Activated effector memory CD4-positive, alpha-beta T cell treated with Interleukin-2 at 50 U/mL for 16 hours (primary cell): ENCODE measurements at places on chromosomes 7 and 10.

- no peak for DNase-seq
These were observed 158.8 kb downstream of the TWIST1 start for GRCh38 chr7:18958627-18959026.

DNA sequence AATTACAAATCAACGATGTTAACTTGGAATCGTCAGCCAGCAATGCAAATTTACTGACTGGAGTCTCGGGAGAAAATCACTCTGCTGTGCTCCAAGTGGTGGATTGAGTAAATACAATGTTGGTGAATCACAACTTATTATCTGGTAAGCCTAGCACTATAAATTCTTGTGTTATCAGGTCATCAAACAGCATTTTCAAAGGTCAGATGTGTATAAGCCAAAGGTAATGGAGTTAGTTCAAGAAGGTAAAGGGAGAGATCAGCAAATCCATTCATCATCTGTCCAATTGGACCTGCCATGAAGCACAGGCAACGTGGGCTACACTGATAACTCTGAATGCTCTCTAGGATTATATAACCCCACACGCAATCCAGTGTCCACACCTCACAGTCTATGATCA is 13.9 kb downstream of the CUBN start:
- DNase-seq, result no peak

GRCh38 chr10:124238367-124238766 is 145.0 kb upstream of the CHST15 start:
- no peak for DNase-seq

- no peak for DNase-seq
These were observed 4.6 kb upstream of the NOBOX start for GRCh38 chr7:144408121-144408520.

DNA sequence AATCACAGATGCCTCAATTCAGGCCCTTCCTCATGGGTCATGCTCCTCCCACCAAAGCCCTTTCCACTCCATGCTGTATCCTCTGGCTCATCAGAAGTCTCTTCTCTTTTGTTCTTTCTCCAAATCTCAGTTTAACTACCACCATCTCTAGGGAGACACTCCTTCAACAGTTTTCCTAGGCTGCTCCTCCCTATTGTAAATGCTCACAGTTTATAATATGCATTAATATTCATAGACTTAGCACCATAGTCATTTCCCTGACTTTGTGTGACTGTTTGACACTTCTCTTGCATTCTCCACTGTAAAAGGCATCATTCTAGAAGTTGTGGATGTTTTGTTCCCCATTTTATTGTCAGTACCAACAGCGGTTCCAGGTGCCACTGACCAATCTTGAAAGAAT is 226.5 kb upstream of the PRSS1 start:
- DNase-seq, result no peak

- no peak for DNase-seq
These were observed 59.1 kb downstream of the CNTNAP2 start for GRCh38 chr7:146175716-146176115.

- no peak for DNase-seq
These were observed 411.9 kb upstream of the KLF6 start for GRCh38 chr10:4196771-4197390.

DNA sequence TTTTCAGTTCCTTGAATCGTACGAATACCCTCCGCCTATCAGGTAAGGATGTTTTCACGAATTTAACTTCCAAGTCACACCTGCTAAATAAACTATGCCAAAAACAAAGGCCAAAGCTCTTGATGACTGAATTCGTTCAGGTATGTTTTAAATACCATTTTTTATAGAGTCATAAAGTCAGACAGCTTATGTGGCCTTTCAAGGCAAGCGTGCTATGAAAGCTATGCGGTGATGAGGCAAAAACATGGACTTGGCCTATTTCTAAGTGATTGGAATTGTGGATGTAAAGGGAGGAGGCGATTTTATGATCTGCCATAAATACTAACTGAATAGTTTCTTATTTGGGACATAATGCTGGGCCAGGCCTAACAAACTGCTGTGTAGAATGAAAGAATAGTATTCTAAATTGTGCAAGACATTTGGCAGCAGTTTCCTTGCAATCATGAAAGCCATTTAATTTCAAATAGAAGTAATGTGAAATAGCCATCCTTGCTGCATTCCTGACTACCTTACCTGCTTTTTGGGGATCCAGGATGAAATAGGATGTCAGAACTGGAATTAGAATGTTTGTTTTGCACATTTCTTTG is 14.0 kb downstream of the SLC39A12 start:
- no peak for DNase-seq

- DNase-seq, result no peak
These were observed 320.9 kb upstream of the AUTS2 start for GRCh38 chr7:69277366-69277765.

- no peak for DNase-seq
These were observed 15.9 kb downstream of the FAM53B start for GRCh38 chr10:124728071-124728829.

- peak; percentile 75 for DNase-seq
These were observed 42.8 kb downstream of the FOXL3 start for GRCh38 chr7:332646-333392.

GRCh38 chr7:158345731-158346130 is 241.9 kb downstream of the PTPRN2 start:
- DNase-seq, result no peak

DNA sequence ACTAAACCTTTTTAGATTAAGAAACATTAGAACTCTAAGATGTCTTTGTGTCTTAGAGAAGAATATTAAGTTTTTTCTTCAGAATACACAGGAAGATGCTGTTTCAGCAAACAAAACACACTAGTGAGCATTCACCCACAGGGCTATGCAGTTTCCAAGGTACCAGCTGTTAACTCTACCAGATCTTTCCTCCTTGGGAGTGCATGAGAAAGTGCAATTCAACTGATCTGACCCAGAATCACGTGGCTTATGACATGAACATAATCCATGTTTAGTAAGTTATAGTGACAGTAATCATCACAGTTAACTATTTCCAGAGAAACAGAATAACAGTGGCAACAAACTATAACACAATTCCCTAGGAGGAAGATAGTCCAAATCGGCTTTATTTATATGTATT is 270.7 kb downstream of the CACNA2D1 start:
- DNase-seq, result no peak

- DNase-seq, result no peak
These were observed 24.6 kb upstream of the BMPER start for GRCh38 chr7:33880787-33881186.

DNA sequence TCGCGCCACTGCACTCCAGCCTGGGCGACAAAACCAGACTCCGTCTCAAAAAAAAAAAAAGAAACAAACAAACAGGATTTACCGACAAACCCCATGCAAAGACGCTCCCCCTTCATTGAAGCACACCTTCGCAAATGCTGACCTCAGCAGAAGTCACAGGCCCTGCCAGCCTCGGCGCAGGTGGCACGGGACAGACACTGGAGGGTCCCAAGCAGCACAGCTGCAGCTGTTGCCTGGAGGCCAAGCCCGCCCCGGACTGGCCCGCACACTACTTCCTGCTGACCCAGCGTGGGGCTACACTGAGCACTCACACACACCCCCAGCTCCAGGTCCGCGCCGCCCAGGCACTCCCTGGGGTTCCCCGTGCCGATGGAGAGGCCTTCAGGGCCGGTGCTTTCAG is 31.2 kb downstream of the SNX8 start:
- DNase-seq, result no peak

DNA sequence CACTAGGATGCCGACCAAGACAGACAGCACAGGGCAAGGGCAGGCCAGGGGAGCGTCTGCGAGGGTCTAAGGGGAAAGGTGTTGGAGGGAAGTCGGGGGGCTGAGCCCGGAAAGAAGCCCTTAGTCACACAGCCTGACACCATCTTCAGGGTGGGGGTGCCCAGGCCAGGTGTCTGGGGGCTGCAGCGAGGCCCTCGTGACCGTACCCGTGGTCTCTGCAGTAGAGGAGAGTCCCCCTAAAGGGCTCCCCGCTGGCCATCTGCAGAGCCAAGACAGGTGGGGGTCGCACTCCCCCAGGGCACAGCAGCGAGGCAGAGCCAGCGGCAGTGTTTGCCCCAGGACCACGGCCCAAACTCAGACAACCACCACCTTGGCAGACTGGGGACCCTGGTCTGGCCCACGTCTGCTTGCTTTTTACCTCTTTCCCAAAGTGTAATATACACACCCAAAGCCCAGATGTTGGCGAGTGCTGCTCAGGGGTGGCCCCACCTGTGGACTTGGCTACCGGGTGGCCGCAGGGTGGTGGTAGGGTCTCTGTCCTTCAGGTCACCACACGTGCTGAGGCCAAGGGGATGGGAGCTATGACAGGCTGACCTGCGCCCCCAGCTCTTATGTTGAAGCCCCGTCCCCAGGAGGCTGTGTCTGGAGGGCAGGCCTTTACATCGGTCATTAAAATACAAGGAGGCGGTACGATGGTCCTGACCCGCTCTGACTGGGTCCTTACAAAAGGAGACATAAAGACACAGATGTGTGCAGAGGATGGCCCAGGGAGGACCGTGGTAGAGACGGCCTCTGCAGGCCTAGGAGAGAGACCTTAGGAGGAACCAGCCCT is 107.4 kb downstream of the DNAJB6 start:
- no peak for DNase-seq

- DNase-seq, result no peak
These were observed 956 bp upstream of the KLHDC10 start for GRCh38 chr7:130069179-130069977.

- no peak for DNase-seq
These were observed 92.8 kb downstream of the ZRANB1 start for GRCh38 chr10:125034675-125035074.

- no peak for DNase-seq
These were observed 46.9 kb downstream of the EGFR start for GRCh38 chr7:55065511-55066229.

GRCh38 chr7:79341902-79342301 is 111.6 kb downstream of the MAGI2 start:
- DNase-seq, result no peak

- DNase-seq, result no peak
These were observed 2.2 kb downstream of the PDCD4 start for GRCh38 chr10:110873951-110874350.

GRCh38 chr10:48199580-48200377 is 74.7 kb downstream of the FRMPD2 start:
- no peak for DNase-seq
